ENCODE measurements at places on chromosomes 4 and X. TPM values are rescaled to one million over a fixed set of nuclear protein-coding genes. Genes with fewer than 3 reads are reported as not detected.

The ALB gene
- not detected for total RNA-seq

The RADX gene
- 6.8 TPM for total RNA-seq

DNA sequence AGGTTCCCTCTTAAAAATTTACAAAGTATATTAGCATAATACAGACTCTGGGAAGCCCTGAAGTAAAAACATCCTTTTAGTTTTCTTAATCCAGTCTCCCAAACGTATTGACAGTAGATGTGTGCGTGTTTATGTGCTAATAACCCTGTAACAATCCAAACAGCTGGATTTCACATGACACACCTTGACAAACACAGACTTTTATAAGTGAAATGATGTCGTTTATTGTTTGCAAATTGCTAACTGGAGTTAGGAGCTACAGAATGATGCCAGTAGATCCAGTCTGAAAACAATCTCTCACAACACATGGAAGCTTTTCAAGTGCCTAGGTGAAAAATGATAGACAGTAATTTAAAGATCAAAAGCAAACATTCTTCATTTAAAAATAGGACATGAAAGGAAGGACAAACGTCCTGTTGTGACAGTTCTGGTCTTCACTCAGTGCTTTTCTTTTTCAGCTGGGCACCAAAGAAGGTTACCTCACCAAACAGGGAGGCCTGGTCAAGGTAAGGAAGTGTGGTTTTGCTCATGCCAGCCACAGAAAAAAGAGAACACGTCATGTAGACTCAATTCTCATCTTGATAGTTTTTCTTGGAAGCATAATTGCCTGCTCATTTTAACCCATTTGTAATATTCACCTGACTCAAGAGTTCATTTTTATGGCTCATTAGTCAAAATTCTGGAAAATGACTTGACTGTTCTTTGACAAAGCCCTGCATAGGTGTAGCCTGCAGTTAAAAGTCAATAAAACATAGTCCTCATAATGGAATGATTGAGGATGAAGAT, 32.9 kb downstream of the LAMTOR3 start:
- no peak overlapping the region for H3K4me3 ChIP-seq
- no peaks in the 10 kb centered on the region for H3K27me3 ChIP-seq
- no peak overlapping the region for H3K27ac ChIP-seq
- DNase-seq, result no peak
- peaks cover 4% of the 10 kb centered on the region for H3K4me1 ChIP-seq

GRCh38 chrX:85619962-85620361, 240.5 kb upstream of the POF1B start:
- no peaks in the 10 kb centered on the region for H3K4me1 ChIP-seq
- no peaks in the 10 kb centered on the region for H3K36me3 ChIP-seq
- H3K27me3 ChIP-seq, result no peaks in the 10 kb centered on the region
- DNase-seq, result no peak

The GASK1B gene
- 0.48 TPM for total RNA-seq

The CT55 gene
- not detected for total RNA-seq

The NWD2 gene
- not detected for total RNA-seq

GRCh38 chrX:109448282-109448938, 33.5 kb downstream of the GUCY2F start:
- H3K27me3 ChIP-seq, result no peaks in the 10 kb centered on the region
- H3K36me3 ChIP-seq, result no peaks in the 10 kb centered on the region
- no peak overlapping the region for H3K4me3 ChIP-seq

The HS6ST2 gene
- total RNA-seq, result 0.09 TPM

- peak overlapping the region; percentile 55 for H3K4me3 ChIP-seq
- H3K4me1 ChIP-seq, result peaks cover 18% of the 10 kb centered on the region
- no peak for DNase-seq
- H3K27ac ChIP-seq, result no peak overlapping the region
- H3K27me3 ChIP-seq, result no peaks in the 10 kb centered on the region
Observed at GRCh38 chrX:56385336-56385735, 153.2 kb downstream of the KLF8 start.

The DUX4 gene
- not detected for total RNA-seq

DNA sequence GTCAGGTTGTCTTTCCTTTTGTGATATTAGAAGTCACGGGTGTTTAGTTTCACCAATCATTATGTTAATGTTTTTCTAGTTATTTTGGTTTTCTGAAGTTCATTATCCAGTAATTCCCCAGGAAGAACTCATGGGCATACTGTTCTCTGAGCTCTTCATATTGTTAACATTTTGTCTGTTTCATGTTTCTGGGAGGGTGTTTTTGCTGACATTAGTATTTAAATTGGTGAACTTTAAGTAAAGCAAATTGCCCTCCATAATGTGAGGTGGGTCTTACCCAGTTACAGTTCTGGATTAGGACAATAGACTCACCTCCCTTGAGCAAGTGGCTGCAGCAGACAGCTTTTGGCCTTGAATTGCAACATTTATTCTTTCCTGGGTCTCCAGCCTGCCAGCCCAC, 163.4 kb downstream of the GPAT3 start:
- H3K36me3 ChIP-seq, result no peaks in the 10 kb centered on the region
- no peaks in the 10 kb centered on the region for H3K27me3 ChIP-seq
- H3K4me3 ChIP-seq, result no peak overlapping the region
- H3K27ac ChIP-seq, result no peak overlapping the region
- DNase-seq, result no peak

DNA sequence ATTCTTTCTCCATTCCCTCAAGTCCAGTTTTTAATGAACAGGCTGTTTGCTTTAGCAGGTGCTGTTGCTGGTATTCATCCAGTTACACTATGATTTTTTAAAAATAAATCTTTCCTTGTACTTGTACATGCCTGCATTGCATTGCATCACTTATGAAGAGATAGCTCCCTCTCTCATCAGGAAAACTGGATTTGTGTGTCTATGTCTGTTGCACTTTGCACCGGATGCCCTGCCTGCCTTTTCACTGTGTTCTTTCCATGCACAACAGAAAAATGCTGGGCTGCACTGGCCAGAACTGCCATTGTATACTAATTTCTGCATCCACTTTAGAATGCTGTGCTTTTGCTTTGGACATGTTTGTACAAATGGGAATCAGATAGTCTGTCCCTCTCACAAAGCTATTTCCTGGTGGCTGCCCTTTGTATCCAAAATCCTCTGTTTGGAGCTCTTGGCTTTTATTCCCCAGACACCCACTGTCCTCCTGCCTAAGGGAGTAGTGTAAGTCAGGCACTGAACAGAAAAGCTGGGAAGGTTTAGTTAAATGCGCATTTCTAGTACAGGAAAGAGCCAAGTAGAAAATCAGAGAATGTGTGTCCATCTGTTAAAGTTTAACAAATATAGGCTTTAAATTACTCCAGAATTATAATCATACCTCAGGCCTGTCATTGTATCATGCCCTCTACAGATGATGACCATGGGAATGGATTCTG, 119.1 kb downstream of the MBNL3 start:
- H3K4me1 ChIP-seq, result no peaks in the 10 kb centered on the region
- no peak overlapping the region for H3K27ac ChIP-seq
- H3K4me3 ChIP-seq, result no peak overlapping the region
- H3K27me3 ChIP-seq, result no peaks in the 10 kb centered on the region

DNA sequence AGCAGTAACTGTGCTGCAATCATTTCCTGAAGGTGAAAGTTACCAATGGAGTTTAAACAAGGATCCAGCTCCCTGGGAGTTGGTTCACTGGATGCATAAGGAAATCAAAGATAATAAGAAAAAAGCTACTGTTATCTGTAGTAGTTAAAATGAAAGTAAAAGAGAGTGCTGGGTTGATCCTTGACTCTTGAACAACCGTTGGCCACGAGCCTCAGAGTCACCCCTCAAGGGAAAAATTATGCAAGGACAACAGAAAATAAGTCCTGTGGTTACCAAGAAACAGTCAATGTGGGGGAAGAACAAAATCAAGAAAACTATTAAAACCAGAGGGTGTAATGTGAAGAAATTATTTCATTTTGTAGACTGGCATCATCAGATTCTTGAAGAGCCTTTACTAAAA, 49.7 kb upstream of the DDIT4L start:
- H3K4me1 ChIP-seq, result no peaks in the 10 kb centered on the region
- no peak overlapping the region for H3K4me3 ChIP-seq
- no peaks in the 10 kb centered on the region for H3K36me3 ChIP-seq
- no peak overlapping the region for H3K27ac ChIP-seq
- DNase-seq, result no peak
- H3K27me3 ChIP-seq, result no peaks in the 10 kb centered on the region

DNA sequence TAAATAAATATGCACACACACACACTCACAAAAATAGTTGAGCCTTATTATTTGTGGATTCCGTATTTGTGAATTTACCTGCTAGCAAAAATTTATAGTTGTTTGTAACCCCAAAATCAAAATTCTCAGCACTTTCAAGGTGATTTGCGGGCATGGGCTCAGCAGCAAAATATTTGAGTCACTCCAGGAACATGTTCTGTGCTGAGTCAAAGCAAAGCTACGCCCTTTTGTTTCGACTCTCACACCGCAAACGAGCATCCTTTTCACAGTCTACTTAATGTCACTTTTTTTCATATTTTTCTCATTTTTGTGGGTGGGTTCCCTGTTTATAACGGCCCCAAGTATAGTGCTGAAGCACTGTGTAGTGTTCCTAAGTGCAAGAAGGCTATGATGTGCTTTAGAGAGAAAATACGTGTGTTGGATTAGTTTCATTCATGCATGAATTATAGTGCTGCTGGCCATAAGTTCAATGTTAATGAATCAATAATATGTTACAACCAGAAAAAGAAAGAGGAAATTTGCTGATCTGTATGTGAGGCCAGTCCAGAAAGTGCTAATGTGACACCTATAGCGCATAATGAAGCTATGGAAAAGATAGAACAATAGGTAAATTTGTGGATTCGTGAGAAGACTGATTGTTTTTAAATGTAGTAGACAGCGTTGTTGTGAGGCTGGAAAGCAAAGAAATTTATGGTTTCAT, 723.2 kb upstream of the AGA start:
- H3K4me1 ChIP-seq, result no peaks in the 10 kb centered on the region
- no peaks in the 10 kb centered on the region for H3K27me3 ChIP-seq
- no peak for DNase-seq
- H3K36me3 ChIP-seq, result no peaks in the 10 kb centered on the region
- H3K27ac ChIP-seq, result no peak overlapping the region

DNA sequence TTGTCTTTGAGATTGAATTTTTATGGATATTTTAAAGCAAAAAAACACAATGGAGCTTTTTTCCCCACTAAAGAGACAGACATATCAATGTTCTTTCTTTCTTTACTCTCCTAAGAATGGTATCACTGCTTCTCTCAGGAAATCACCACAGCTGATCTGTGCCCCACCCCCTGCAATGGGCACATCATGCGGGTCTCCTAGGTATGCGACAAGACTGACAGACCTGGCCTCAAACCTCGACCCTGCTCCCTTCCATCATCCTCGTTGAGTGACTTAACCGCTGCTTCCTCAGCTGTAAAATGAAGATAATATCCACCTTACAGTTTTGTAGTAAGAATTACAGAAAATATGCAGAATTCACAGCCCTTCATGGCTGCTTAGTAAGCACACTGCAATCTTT, 58.3 kb downstream of the LEF1 start:
- H3K27me3 ChIP-seq, result no peaks in the 10 kb centered on the region
- DNase-seq, result no peak

DNA sequence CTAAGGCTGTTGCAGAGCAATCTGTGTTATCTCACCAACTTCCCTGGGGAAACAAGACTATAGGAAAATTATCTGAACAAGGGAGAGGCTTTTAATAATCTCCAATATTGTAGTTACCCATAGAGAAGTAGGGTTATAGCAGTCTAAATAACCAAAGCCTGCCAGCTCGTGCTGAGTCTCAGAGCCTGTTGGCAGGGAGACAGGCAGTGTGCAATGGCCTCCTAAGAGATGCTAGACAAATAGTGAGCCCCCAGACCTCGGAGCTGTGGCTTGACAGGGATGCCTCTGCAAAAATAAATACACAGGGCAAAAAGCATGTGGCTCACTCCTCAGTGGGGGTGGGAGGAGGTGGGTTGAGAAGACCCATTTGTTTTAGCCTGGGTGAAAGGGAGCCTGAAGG, 76.7 kb downstream of the DGKK start:
- no peak overlapping the region for H3K27ac ChIP-seq
- H3K36me3 ChIP-seq, result no peaks in the 10 kb centered on the region
- H3K4me1 ChIP-seq, result no peaks in the 10 kb centered on the region

The MGST2 gene
- total RNA-seq, result 2.6 TPM

- no peak for DNase-seq
- H3K36me3 ChIP-seq, result no peaks in the 10 kb centered on the region
- H3K4me1 ChIP-seq, result no peaks in the 10 kb centered on the region
- H3K27ac ChIP-seq, result no peak overlapping the region
- no peaks in the 10 kb centered on the region for H3K27me3 ChIP-seq
Observed at GRCh38 chr4:106222548-106222947, 93.5 kb downstream of the TBCK start.

All from CD8-positive, alpha-beta memory T cell (primary cell).